Stimulated activated CD8-positive, alpha-beta memory T cell treated with anti-CD3 and anti-CD28 coated beads, Interleukin-12 subunit alpha, Interleukin-12 subunit beta, amount 100 ng/mL, for 4 hours (primary cell): ENCODE measurements at places on chromosomes 4 and X.

- DNase-seq, result no peak
These were observed 49.9 kb upstream of the MND1 start for GRCh38 chr4:153294631-153295030.

GRCh38 chr4:140046543-140046942 lies 107.4 kb downstream of the MAML3 start:
- no peak for DNase-seq

GRCh38 chr4:108644237-108644636 lies 6.2 kb upstream of the OSTC start:
- DNase-seq, result no peak

DNA sequence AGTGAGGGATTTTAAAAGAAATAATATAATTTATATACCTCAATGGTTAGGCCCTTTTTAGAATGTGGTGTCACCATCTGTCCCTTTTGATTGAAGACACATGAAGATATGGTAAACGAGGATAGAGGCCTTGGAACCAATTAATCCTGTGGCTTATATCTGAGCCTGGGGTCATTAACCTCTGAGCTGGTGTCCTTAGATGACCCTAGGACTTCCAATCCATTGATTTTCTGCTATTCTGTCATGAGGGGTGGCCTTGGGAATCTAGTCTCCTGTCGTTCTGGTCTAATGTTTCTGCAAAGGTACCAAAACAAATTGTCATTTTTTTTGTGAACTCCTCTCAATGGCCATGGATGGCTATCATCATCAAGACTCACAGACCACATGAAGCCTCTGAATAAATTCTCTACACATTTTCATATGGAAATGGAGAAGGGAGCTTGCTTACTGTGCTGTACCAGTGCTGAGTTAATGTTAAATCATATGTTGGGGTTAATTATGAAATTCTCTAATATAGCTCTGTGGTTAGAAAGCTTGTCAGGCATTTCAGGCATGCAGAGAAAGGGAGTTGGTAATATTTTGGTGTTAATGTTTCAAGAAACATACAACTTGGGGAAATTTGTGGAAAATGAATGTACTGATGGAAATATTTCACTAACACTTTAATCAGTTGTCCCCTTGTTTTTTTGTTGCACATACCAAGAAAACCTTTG lies 204.2 kb upstream of the IL15 start:
- DNase-seq, result no peak

DNA sequence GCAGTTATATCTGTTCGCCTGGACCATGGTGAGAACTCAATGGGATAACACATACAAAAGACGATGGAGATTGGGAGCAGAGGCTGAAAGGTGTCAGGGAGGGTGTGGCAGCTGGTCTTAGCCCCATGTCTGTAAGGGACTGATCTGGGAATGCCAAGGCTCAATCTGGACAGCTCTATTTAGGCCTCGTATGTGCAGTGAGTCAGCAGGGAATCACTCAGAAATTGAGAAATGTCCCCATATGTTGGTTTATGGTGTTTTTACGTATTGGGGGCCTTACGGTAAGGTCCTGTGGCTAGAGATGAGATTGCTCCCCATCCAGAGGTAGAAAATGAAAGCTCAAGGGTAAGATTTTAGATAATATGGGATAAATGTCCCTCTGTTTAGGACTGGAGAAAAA lies 71.4 kb upstream of the TTC29 start:
- no peak for DNase-seq

DNA sequence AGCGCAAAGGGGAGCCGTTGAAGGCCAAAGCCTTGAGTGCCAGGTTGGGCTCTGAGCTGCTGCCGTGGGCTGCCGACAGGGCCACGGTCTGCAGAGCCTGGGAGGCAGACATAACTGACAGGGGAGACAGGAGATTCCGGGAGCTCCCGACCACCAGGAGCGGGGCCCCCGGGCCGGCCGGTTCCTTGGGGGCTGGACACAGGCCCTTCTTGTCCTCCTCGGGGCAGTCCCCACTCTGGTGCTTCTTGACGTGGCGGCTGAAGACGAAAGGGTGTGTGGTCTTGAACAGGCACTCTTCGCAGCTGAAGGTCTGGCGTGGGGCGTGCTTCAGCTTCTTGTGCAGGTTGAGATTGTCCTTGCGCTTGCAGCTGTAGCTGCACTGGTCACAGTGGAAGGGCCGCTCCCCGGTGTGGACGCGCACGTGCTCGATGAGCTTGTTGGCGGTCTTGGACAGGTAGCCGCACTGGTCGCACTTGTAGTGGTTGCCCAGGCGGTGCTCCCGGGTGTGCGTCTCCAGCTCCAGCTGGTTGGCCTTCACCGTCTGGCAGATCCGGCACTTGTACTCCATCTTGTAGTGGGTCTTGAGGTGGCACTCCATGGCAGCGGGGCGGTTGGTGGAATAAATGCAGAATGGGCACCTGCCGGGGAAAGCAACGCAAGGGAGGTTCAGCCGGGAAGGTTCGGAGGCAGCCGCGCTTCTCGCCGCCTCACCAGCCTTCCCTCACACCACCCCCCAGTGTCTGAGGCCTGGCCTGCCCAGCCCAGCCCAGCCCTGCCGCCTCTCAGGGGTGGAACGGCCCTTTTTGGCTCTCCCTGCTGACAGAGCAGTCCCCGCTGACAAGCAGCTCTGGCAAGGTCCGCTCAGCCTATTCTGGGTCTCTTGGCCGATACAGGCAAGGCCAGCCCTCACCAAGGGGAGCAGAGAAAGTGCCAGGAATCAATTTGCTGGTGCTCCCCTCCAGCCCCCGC lies 81.3 kb downstream of the C4orf51 start:
- no peak for DNase-seq

- no peak for DNase-seq
These were observed 33.5 kb downstream of the ARSJ start for GRCh38 chr4:113945906-113946305.

DNA sequence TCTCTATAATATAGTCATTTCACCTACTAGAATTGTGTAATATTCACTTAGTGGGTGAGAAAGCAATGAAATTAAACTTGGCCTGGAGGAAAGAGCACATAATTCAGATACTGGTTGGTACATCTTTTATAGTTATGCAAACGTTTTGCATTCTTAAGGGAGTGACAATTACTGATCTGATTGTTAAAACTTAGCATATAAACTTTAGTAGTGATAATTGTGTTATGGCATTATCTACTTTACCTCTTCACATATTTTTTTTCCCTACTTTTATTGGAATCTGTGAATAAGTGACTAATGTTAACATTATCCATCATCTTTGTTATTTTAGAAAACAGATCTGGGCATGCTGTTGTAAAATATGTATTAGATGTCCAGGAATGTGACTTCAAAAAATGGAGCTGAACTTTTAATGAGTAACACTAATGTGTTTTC lies 217.4 kb upstream of the GIMD1 start:
- DNase-seq, result no peak

DNA sequence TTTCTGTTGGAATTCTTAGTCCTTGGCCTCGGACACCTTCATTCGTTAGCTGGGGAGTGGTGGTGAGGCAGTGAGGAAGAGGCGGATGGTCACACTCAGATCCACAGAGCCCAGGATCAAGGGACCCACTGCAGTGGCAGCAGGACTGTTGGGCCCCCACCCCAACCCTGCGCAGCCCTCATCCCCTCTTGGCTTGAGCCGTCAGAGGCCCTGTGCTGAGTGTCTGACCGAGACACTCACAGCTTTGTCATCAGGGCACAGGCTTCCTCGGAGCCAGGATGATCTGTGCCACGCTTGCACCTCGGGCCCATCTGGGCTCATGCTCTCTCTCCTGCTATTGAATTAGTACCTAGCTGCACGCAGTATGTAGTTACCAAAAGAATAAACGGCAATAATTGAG lies 23.4 kb downstream of the PIGG start:
- DNase-seq, result no peak

GRCh38 chr4:54954656-54955388 lies 170.6 kb downstream of the KDR start:
- no peak for DNase-seq

DNA sequence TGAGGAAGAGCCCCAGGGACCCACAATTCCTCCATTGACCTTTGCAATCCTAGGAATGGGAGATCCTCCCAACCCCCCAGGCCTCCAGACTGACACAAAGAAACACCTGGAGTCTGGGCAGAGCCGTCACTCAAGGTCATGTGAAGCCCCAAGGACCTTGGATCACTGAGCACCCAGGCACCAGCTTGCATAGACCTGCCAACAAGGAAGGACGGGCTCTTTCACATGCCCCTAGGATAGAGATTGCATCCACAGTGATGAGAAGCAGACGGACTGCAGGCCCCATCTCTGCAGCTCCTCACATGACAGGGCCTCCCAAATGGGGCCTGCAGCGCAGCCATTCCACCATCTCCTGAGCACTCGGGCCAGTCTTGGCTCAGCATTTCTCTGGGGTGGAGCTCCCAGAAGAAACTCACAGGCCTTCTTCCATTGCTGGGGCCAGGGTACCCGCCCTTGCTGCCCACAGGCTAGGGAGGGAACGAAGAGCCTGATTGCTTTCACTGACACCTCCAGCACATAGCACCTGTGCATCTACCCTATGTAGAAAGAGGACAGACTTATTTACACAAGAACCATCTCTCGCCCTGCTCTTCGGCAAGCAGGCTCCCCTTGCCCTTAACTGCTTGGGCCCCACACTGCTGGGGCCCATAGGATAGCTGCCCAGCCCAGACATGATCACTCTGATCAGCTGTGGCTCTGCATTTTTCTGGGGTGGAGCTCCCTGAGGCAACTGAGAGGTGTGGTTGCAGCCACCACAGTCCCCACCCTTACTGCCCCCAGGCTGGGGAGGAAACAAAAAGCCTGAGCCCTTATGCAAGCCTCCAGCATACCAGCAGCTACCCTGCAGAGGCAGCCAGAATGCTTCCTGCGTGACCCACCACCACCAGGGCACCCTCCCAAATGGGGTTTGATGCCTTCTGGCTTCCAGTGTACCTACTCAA lies 185.7 kb upstream of the ZCCHC13 start:
- DNase-seq, result no peak

- DNase-seq, result no peak
These were observed 951.7 kb upstream of the LCORL start for GRCh38 chr4:18973296-18973695.

DNA sequence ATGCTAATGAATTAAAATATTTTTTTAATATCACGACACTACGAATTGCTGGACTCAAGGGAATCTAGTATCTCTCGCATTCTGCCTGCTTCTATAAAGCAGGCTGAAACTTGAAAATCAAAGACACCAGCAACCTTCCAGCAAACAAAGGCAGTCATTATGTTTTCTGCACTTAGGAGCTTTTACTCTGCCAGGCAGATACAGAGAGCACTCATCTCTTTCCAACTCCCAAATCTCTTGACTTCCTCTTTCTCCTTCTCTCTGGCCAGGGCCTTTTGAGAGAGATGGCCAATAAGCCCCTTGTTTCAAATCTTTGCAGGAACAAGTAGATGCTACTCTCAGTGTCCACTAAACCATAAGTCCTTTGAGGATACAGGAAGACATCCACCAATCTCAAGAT lies 95.2 kb upstream of the KLF3 start:
- no peak for DNase-seq

DNA sequence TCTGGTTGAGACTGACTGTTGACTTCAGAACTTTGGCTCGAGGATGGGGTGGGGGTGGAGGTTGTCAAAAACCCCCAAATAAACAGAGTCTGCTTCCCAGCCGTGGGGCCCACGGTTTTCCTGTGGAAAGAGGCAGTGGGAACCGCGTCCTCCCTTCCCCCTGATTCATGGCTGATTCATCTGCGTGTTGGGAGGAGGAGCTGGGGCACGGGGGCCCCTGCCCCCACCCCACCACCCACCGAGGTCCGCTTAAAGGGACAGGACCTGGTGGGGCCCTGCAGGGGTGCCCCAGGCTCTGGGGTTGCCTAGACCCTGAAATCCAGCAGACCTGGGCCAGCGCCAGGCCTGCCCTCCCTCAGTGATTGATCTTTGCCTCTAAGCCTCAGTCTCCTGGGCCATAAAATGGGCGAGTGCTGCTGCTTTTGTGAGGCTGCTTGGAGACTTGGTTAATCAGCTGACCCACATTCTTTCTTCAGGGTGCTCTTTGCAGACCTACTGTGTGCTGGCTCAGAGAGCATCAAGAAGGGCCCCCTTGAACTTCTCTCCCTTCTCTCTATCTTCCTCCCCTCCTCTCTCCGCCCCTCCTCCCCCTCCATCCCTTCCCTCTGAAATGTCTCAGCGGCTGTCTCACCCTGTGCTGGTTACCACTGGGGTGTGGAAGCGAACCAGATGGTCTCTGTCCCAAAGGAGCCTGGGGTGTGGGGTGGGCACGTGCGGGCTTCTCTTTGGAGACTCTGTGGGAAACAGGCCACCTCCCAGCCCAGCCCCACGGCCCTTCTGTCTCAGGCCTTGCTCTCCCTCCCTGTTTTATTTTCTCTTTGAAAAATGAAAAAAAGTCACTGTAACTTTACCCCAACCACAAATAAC lies 9.1 kb downstream of the HTRA3 start:
- no peak for DNase-seq

DNA sequence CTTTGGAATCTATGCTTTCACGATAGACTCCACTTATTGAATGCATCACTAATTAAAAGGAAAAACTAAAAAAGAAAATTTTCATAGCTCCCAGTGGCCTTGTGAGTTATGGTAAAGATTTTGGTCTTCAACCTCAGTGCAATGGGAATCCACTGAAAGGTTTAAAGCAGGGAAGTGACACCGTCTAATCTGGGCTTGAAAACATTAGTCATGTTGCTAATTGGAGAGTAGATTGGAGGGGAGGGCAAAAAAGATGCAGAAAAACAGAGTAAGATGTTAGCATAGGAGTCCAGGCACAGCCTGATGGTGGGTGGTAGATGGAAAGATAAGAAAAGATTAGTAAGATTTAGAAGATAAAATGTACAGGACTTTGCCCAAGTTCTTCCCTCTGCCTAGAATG lies 633.1 kb upstream of the FTHL17 start:
- no peak for DNase-seq

GRCh38 chr4:103757631-103758030 lies 37.8 kb upstream of the TACR3 start:
- no peak for DNase-seq

- no peak for DNase-seq
These were observed 31.9 kb downstream of the F8A1 start for GRCh38 chrX:154918060-154918483.

GRCh38 chr4:13928214-13928613 lies 300.7 kb upstream of the BOD1L1 start:
- no peak for DNase-seq

DNA sequence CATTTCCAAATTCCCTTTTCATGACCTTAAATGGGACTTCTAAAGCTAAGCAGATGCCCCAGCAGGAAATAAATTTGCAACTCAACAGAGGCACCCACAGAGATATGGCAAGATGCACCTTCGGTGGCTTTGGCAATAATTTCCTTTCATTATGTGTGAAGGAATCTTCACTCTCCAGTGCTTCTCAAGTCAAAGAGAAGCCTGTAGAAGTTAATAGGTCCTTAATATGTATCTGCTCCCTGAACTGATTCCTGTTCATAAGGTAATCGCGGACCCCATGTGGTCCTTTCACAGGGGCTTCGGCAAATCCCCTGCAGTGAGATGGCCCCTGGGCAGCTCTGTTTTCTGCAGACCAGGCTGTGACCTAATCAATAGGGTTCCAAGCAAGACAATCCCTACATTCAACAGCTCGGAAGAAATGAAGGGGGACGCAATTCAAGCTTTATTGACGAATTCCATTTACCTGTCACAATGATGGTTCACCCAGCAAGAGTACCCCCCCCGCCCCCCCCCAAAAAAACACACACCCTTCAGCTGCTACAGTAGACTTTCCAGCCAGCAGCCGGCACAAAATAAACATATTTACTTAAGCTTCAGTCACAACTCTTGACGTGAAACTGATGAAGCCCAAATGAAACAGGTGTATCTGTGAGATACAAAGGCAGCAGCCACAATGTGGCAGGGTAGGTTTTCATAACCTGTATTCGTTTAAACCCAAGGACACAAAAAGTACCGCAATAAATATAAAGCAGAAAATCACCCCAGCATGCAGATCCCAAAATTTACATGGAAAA lies 35.3 kb downstream of the FAT1 start:
- no peak for DNase-seq

- DNase-seq, result no peak
These were observed 76.2 kb upstream of the CD99 start for GRCh38 chrX:2614911-2615310.
